ENCODE measurements at places on chromosomes 6 and 20.
A peak's percentile ranks its signal among the peaks of the same experiment; 100 is the strongest.

- no peak for DNase-seq
Observed at GRCh38 chr20:50151034-50151743, 2.3 kb downstream of the PEDS1 start.

DNA sequence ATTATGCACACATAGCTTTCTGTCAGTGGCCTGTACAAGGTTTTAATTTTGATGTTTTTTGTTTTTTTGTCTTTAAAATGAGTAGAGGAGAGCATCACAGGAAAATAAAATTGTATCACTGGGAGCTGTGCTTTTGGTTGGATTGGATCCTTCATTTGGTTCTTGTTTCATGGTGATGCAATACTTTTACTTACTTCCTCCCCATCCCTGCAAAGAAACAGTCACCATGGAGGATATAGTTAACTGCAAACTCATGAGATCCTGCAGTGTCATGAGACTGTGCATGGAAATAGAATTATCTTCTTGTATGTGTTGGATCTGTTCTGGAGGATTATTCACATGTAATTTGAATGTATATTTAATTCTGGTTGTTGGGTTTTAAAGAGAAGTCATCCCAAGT lies 122.3 kb downstream of the JARID2 start:
- no peak for DNase-seq

DNA sequence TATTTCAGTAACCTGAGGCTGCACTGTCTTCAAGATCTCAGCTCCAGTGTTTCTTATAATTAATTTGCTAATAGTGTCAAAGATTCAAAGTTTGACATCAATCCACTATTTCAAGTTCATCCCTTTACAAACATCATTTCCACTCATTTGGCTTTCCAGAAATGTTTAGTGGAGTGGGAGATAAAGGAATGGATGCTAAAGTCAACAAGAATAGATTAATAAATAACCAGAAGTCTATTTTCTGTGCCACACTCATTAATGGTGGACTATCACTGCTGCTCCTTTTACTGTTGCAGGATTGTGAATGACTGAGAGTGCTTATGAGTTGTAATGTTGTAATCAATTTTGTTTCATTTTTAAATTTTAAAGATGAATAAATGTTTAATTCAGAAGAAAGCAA lies 28.4 kb upstream of the EPM2A start:
- DNase-seq = no peak

DNA sequence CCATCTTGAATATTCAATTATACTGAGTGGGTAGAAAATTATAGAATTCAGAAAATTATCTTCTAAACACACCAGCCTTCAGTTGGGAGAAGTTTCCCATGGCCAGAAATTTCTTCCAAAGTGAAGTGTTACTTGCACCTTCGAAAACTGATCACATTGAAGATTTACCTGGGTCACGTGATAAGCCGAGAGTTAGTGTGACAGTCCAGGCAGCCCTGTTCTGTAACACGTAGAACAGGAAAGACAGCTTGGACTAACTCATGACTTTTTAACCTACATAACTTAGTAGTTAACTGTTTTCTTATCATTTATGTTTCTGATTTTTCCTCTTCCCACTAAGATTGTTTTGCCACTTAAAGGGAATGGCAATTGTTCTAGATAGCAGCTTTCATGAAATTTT lies 118.3 kb upstream of the MTHFD1L start:
- DNase-seq = no peak

- DNase-seq = no peak
Observed at GRCh38 chr6:145534989-145535388, 200.3 kb downstream of the EPM2A start.

DNA sequence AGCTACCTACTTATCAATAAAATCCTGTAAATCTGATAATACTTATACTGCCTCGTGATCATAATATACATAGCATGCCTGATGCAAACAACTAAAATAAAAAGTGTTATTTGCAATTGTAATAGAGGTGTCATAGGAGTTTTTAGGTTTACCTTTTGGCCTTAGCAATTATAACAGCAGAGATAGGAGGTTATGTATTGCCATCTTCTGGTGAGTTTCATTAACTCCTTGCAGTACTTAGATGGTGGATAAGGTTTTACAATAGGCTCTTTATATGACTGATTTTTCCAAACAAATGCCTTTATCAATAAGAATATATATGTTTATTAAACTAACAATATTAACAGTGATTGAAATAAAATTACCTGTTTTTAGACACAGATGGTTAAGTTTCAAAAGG lies 27.8 kb upstream of the MYCT1 start:
- DNase-seq = peak; percentile 20

- DNase-seq = peak; percentile 27
Observed at GRCh38 chr6:156410649-156411048, 366.5 kb upstream of the ARID1B start.

GRCh38 chr6:10545482-10545881 lies 24.3 kb downstream of the GCNT2 start:
- DNase-seq = no peak

DNA sequence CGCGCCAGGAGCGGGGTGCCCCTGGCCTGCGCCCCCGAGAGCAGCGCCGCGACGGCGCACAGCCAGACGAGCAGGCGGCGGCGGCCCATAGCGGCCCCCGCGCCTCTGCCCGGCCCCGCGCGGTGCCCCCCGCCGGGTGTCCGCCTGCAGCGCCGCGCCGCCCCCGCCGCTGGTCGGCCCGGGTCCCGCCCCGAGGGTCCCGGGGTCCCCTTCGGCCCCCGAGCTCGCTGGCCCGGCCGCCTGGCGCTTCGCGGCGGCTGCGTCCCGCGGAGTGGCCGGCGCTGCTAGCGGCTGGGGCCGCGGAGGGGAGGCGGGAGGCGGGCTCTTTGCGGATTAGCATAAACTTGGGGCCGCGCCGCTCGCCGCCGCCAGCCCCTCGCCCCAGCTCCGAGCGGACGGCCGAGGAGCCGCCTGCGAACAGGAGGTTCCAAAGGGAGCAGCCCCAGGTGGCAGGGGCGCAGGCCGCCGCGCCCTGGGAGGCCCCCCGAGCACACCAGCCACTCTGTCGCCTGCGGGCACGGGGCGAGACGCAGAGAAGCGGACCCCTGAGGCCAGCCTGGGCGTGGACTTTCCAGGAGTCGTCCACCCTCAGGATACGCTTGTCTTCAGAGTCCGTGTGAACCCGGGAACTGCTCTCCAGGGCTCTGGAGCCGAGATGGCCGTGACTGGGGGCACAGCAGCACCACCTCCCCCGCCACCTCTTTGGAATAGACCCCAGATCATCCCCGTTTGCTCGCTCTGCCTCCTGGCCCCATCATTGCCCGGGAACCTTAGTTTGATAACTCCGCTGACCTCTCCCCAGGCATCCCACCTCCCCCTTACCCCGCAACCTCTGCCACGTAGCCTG lies at the start of gene EMILIN3:
TSS of gene EMILIN3 (minus strand) at position 273 of the 847 bp plus-strand sequence. CDS start at position 89, 184 bp downstream.
- no peak for DNase-seq

GRCh38 chr6:30861257-30862048 lies 22.9 kb upstream of the DDR1 start:
- DNase-seq = no peak

GRCh38 chr6:150238336-150238741 lies 95.5 kb downstream of the PPP1R14C start:
- no peak for DNase-seq

GRCh38 chr6:41621802-41622201 lies 16.5 kb upstream of the MDFI start:
- DNase-seq = no peak

Measured in NAMALWA (cell line).